Stimulated activated CD8-positive, alpha-beta memory T cell treated with anti-CD3 and anti-CD28 coated beads, Interleukin-15, amount 100 ng/mL, for 1 hour (primary cell): ENCODE measurements at places on chromosomes 12 and 14.
A peak's percentile ranks its signal among the peaks of the same experiment; 100 is the strongest.

GRCh38 chr12:126519833-126520232, 1454.6 kb downstream of the AACS start:
- no peak for DNase-seq

DNA sequence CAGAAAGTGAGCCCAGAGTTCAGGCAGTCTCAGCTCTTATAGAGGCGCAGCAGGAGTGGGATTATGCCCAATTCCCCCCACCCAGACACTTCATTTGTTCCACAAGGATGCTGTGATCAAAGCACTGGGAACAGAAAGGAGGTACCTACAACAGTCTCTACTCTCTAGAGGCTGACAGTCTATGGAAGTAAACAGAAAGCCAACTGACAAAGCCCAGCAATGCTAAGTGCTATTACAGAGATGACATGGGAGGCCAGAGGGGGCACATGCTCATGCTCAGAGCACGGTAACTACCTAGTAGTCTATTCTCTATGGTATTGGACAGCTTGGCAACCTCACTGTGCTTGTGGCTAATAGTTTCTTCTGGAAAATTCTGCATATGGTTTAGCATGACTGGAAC, 85.9 kb downstream of the STXBP6 start:
- no peak for DNase-seq

DNA sequence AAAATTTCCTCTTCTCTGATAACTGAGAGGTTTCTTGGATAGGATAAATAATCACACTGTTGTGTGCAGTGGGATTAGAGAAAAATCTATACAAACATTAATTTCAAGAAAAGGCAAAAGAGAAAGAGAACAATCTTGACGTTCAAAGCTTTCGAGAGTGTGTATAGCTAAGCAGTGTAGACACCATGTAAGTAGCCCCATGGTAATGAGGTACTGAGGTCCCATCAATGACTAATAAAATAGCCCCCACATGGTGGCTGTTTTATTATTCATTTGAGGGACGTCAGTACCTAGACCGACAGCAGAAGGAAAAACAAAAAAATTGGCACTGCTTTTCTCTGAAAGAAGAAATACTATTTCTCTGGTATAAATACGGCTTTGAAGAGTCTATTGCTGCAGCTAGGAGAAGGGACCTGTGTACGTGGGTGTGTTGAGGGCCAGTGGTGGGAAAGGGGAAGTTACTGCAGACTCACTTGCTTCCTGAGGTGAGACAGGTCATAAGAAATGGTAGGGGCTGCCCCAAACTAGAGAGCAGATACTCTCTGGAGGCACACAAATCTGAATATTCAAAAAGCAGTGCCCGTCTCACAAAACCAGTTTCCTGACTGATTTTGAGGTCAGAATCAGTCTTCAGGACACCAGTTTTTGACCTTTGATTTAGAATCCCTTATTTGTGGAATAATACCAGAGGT, 339.8 kb downstream of the EMP1 start:
- no peak for DNase-seq

DNA sequence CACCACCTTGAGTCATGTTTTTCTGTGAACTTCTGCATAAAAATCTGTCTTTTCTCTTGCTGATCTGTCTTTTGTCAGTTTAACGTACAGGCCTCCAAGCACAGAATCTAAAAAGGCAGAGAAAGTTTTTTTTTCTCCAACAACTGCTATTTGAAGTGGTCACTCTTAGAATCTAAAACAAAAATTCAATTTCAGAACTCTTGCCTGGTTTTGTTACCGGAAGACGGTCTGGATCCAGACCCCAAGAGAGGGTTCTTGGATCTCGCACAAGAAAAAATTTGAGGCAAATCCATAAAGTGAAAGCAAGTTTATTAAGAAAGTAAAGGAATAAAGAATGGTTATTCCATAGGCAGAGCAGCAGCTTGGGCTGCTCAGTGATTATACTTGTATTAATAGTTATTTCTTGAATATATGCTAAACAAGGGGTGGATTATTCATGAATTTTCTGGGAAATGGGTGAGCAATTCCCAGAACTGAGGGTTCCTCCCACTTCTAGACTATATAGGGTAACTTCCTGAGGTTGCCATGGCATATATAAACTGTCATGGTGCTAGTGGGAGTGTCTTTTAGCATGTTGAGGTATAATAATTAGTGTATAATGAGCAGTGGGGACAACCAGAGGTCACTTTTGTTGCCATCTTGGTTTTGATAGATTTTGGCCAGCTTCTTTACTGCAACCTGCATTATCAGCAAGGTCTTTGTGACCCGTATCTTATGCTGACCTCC, 150.0 kb upstream of the PLEKHA5 start:
- no peak for DNase-seq

GRCh38 chr12:89863493-89863938, 154.9 kb upstream of the ATP2B1 start:
- peak; percentile 15 for DNase-seq

GRCh38 chr12:47147739-47148138, 68.0 kb upstream of the AMIGO2 start:
- DNase-seq: no peak
